ENCODE measurements at places on chromosomes 7 and 10.
A peak's percentile ranks its signal among the peaks of the same experiment; 100 is the strongest.

- DNase-seq = no peak
Observed at GRCh38 chr7:18290223-18290622, 205.3 kb upstream of the HDAC9 start.

- no peak for DNase-seq
Observed at GRCh38 chr10:75353183-75353582, 48.4 kb downstream of the ZNF503 start.

DNA sequence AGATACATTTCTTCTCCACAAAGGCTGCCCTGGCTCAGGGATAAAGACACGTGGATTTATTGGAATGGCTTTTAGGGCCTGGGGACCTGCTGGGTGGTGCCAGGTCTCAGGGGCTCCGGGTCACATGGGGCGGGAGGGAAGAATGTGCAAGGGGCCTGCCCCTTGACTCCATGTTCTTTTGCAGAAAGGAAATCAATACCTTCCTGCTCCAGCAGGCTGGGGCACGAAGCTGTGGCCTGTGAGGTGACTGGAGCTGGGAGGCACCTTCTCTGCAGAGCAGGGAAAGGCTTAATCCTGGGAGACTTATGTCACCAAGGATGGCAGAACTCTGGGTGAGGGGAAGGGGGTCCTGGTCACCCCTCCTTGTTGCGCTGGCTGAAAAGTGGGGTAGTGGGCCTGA lies 42.3 kb upstream of the GNA12 start:
- DNase-seq = no peak

DNA sequence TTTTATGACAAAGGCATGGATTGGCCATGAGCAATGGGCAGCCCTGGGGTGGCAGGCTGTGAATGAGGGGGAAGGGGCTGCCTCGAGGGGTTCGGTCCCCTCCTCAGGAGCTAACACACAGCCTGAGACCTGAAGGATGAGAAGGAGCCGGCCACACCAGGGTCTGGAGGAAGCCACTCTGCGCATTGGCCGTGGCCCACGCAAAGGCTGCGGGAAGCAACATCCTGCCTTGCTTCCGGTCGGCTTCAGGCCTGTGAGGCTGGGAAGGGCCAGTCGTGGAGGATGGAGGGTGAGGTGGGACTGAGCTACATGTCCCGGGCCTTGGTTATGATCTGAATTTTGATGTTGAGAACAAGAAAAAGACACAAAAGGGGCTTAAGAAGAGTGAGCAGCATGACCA lies 49.4 kb downstream of the RGS10 start:
- DNase-seq = no peak

DNA sequence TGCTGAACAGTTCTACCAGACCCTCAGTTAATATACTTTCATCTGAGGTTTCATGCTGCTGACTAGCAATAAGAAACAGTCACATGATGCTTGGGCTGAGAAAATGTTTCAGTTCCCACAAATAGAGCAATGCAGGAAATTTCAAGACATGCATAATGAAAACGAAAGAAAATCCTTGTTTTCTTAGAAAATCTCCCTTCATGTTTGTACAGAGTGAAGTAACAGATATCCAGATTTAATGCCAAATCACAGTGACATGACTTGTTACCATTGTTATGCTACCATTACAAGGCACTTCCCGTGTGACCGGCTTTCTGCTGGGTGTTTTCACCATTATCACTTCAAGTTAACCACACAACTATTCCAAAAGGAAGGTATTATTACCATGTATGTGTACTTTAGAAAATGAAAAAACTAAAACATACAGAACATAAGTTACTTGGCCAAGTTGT lies 121.7 kb downstream of the DOCK4 start:
- peak; percentile 65 for DNase-seq

GRCh38 chr7:64871761-64872160 lies 31.3 kb upstream of the ZNF273 start:
- DNase-seq = no peak

GRCh38 chr7:107754642-107755041 lies 10.7 kb downstream of the CBLL1 start:
- DNase-seq = no peak

- DNase-seq = no peak
Observed at GRCh38 chr10:86191166-86191565, 175.4 kb downstream of the GRID1 start.

DNA sequence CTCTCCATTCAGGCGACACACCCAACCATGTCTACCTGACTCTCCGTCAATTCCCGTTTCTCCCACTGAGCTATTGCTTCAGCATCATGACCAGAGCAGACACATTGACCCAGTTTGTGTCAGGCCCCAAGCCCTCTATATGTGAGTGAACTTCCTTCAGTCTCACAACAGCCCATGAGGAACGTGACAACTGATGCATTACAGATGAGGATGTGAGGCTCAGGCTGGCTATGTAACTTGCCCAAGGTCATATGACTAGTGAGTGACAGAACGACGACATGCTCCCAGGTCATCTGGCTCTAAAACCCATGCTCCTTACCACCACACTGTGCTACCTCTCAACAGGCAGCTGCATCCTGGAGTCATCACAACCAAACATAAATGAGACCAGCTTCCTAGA lies 3.7 kb downstream of the TMEM140 start:
- no peak for DNase-seq

GRCh38 chr7:54397836-54398612 lies 144.2 kb upstream of the VSTM2A start:
- DNase-seq = no peak

DNA sequence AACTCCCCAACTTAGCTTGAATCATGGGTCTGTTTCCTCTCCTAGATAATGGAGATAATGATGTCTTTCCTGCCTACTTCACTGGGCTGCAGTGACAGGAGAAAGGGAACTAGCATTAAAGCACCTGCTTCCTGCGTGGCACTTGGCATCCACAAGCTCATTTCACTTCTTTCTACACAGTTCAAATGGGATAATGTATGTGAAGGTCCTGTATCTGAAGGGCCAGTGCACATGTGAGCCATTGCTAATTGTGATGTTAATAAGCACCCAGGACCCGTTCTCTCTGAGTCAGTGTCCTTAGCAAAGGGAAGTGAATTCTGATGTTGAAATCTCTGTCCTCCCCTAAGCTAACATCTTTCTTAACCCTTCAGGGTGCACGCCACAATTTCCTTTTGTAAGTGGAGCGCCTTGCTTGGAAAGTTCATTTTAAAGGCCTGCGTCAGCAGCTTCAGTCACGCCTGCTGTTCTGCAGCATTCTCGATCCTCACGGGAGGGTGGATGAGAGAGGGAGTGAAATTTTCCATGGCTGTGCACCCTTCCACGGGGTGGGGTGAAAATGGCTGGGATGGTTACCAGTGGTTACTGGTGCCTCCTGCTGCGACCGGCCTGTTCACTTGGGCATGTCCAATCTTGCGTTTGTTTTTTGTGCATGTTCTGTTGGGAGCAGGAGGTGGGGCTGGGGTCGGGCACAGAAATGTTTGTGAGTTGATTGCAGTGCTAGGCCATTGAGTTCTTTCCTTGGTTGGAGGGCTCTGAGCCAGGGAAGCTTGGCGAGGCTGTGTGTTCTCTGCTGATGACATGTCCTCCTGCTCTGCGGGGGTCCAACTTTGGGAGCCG lies 59.2 kb downstream of the HK1 start:
- DNase-seq = no peak

DNA sequence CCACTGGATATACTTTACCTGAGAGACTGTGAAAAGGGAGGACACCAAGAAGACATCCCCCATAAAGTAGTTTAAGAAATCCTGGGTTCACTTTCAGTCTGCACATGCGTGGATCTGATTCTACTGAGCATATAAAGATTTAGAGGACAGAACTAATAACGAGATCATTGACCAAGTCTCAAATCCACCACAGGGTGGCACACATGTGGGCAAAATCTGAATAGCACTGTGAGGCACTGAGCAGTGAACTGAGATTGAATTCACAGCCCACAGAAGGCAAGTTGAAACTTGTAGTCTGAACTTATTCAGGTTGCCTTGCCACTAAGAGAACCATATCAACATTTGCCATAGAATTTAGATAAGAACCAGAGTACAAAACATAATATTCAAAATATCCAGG lies 818.6 kb downstream of the GRID1 start:
- peak; percentile 80 for DNase-seq

DNA sequence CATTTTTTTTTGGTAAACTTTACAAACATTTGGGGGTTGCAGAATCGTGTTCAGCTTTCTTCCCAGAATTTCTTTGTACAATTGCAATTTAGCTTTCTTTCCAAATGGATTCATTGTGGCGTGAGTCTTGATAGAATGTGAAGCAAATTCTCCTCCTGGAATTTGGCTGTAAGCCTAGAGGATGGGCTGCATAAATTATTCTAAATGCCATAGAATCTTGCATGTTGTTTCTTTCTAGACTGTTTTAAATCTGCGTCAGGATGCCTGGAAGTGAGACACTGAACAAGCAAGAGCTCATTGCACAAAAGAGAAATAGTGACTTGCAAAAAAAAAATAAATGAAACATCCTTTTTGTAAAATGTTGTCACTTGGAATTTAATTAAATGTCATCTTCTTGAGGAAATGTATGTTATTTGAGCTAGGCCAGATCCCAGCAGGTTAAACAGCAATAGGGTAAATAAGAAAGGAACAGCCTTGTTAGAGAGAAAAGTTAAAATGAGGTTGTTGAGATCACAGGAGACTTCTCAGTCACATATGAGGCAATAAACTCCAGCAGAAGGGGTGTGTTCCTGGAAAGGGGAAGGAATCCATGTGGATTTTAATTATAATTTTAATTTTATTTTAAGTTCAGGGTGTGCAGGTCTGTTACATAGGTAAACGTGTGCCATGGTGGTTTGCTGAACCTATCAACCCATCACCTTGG lies 483.0 kb downstream of the PLXDC2 start:
- DNase-seq = no peak

DNA sequence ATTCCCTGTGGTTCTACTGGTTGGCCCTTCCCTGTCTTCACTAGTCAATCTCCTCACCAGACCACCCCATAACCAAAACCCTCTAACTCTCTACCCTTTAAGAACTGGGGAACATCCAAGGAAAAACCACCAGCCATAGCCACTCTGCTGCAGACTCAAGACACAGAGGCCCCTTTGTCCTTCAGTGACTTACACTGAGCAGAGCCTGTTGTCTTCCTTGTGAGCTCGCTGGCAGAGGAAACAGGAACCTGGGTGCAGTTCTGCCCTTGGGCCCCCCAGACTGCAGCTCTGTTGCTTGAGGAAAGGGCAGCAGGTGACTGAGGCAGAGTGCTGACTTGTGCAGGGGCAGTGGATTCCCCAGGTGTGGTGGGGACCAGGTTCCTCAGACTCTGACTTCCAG lies 30.6 kb downstream of the ZC3HAV1 start:
- peak; percentile 3 for DNase-seq

DNA sequence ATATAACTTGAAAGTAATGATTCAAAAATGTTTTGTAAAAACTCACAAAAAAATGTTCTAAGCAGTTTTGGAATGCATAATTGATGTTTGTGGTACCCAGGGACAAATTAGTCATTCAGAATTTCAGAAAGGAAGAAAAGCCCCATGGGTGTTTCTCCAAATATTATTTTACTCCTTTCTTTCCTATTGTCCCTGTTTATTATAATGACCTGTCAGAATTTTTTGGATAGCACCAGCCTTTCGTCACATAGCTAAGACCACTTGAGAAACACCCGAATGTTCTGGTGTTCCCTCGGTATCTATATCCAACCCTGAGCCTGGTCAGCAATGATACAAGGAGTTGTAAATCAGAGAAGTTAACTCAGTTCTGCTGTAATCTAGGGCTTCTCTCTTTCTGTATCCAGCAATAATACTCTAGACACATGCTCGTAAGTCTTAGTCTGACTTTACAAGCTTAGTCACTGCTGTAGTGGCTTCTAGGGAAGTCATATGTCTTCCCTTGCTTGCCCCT lies 64.8 kb upstream of the MEOX2 start:
- DNase-seq = no peak

- DNase-seq = no peak
Observed at GRCh38 chr10:34528320-34528719, 286.8 kb downstream of the PARD3 start.

DNA sequence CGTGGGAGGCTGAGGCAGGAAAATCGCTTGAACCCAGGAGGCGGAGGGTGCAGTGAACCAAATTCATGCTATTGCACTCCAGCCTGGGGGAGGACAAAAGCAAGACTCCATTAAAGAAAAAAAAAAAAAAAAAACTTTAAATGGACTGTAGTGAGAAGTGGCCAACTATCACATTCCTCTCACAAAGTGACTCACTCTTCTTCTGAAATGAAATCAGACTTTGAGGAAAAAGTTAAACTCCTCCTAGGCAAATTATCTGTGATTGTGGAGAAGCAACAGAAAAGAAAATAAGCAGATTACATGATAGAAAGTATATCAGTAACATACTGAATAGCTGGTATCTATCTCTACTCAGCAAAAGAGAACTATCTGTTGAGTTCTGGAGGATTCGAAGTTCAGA lies 234.3 kb upstream of the PHF14 start:
- DNase-seq = no peak

DNA sequence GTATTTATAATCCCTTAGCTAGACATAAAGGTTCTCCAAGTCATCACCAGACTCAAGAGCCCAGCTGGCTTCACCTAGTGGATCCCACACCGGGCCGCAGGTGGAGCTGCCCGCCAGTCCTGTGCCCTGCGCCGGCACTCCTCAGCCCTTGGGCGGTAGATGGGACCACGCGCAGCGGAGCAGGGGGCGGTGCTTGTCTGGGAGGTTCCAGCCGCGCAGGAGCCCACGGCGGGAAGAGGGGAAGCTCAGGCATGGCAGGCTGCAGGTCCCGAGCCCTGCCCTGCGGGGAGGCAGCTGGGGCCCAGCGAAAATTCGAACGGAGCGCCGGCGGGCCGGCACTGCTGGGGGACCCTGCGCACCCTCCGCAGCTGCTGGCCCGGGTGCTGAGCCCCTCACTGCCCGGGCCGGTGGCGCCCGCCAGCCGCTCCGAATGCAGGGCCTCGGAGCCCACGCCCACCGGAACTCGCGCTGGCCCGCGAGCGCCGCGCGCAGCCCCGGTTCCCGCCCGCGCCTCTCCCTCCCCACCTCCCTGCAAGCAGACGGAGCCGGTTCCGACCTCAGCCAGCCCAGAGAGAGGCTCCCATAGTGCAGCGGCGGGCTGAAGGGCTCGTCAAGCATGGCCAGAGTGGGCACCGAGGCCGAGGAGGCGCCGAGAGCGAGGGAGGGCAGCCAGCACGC lies 675.6 kb downstream of the REEP3 start:
- DNase-seq = no peak

GRCh38 chr10:13382703-13383398 lies 34.8 kb upstream of the SEPHS1 start:
- DNase-seq = no peak

DNA sequence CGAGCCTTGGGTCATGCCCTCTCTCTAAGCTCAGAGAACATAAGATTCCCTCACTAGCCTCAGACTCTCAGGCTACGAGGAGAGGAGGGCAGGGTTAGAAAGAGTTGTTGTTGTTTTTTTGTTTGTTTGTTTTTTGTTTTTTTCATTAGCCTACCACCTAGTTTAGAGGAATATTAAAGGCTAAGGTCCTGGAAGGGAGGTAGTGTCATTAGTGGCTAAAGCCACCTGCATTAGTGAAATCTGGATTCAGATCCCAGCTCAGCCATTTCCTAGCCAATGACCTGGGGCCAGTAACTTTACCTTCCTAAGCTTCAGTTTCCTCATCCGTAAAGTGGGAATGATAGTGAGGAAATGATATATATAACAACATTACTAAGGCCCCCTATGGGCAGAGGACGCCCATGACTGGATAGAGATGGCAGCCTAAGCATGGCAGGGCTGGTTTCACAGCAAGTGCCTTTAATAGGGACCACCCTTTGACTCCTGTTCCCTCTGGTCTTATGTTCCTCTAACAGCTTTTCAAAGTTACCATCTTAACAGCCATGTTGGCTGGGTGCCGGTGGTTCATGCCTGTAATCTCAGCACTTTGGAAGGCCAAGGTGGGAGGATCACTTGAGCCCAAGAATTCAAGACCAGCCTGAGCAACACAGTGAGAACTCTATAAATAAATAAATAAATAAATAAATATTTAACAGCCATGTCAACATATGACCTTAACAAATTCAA lies 5.1 kb downstream of the DDIT4 start:
- no peak for DNase-seq
